ENCODE measurements at places on chromosomes 2 and 18. TPM values are rescaled to one million over a fixed set of nuclear protein-coding genes. Genes with fewer than 3 reads are reported as not detected.

TTN gene
- polyA plus RNA-seq = 0.08 TPM

CDCA7 gene
- polyA plus RNA-seq = 19.1 TPM

FEV gene
- polyA plus RNA-seq = 1.2 TPM

GRCh38 chr2:149894226-149894625, 306.7 kb upstream of the MMADHC start:
- H3K4me1 ChIP-seq = no peaks in the 10 kb centered on the region
- H3K27ac ChIP-seq = no peak overlapping the region
- H3K36me3 ChIP-seq = no peaks in the 10 kb centered on the region
- no peaks in the 10 kb centered on the region for H3K27me3 ChIP-seq
- H3K4me3 ChIP-seq = no peak overlapping the region

- H3K4me3 ChIP-seq = no peak overlapping the region
- H3K27ac ChIP-seq = no peak overlapping the region
- DNase-seq = no peak
- no peaks in the 10 kb centered on the region for H3K27me3 ChIP-seq
- 0 out of 2 replicates have a peak, but pooled peaks cover 13% of the 10 kb centered on the region for H3K4me1 ChIP-seq
These were observed 122.8 kb upstream of the COL5A2 start for GRCh38 chr2:189302274-189302948.

DNA sequence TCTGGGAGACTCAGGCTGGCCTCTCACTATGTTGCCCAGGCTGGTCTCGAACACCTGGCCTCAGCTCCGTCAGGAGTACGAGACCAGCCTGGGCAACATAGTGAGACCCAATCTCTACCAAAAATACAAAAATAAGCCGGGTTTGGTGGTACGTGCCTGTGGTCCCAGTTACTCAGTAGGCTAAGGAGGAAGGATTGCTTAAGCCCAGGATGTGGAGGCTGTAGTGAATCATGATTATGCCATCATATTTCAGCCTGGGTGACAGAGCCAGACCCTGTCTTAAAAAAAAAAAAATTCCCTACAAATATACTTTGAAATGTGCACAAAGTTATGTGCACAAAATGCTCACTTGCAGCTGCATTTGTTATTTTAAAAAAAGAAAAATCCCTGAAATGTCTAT, 26.3 kb upstream of the AGAP1 start:
- peaks cover under 1% of the 10 kb centered on the region for H3K27me3 ChIP-seq
- no peak for DNase-seq
- H3K4me1 ChIP-seq = peaks cover 7% of the 10 kb centered on the region
- no peak overlapping the region for H3K27ac ChIP-seq

DNA sequence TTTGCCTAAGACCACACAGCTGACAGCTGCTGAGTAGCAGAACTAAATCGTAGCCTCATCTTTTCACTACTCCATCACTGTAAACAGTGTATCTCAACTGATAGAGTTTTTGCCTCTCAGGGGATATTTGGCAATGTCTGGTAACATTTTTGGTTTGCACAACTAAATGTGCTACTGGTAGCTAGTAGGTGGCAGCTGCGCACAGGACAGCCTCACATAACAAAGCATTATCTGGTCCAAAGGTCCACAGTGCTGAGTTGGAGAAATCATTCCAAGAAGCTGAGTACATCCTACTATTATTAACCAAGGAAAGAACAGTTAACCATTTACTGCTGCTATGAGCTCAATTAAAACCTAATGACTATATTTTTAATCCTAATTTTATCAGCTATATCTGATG, 6.1 kb upstream of the CCDC102B start:
- peaks cover 2% of the 10 kb centered on the region for H3K4me1 ChIP-seq
- no peak overlapping the region for H3K4me3 ChIP-seq
- H3K27me3 ChIP-seq = no peaks in the 10 kb centered on the region
- DNase-seq = no peak
- no peak overlapping the region for H3K27ac ChIP-seq

DNA sequence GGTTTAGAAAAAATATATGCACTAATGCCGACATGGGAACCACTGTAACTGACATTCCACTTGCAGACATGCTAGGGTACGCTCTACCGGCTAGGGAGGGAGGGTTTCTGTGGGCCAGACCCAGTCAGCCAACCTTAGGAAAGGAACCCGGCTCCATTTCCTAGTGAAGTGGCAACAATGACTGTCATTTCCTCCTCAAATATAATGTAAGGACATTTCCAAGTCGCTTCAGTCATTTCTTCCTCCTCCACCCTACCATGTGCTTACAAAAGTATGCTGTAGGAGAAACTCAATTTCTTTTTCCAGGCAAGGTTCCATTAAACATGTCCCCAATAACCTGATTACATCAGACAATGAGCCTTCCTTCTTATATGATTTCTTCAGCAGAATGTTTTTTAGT, 64.3 kb upstream of the PSMD14 start:
- no peaks in the 10 kb centered on the region for H3K36me3 ChIP-seq
- DNase-seq = no peak
- H3K4me1 ChIP-seq = no peaks in the 10 kb centered on the region
- H3K27me3 ChIP-seq = 0 out of 2 replicates have a peak, but pooled peaks cover 4% of the 10 kb centered on the region
- H3K27ac ChIP-seq = no peak overlapping the region

DNA sequence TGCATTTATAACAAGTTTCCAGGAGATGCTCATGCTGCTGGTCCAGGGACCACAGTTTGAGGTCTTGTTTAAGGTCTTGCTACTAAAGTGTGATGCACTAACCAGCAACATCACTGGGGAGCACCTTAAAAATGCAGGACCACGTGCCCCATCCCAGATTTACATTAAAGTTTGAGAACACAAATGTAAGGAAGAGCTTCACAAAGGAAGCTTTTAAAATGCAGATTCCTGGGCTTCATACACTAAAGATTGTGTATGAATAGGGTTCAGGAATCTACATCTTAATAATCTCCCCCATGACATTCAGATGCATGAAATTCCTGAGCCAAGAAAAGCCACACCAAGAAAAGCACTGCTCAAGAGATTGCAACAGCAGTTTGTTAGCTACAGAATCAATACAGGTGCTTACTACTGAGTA, 235.3 kb upstream of the TANK start:
- no peaks in the 10 kb centered on the region for H3K27me3 ChIP-seq
- H3K36me3 ChIP-seq = no peaks in the 10 kb centered on the region
- H3K4me3 ChIP-seq = no peak overlapping the region

APLF gene
- 1.1 TPM for polyA plus RNA-seq

- H3K36me3 ChIP-seq = no peaks in the 10 kb centered on the region
- peaks cover 8% of the 10 kb centered on the region for H3K4me1 ChIP-seq
- DNase-seq = no peak
- H3K27me3 ChIP-seq = no peaks in the 10 kb centered on the region
- H3K27ac ChIP-seq = no peak overlapping the region
- no peak overlapping the region for H3K4me3 ChIP-seq
These were observed 80.1 kb downstream of the FIGN start for GRCh38 chr2:163655667-163656066.

- H3K36me3 ChIP-seq = no peaks in the 10 kb centered on the region
- H3K4me3 ChIP-seq = no peak overlapping the region
- no peaks in the 10 kb centered on the region for H3K27me3 ChIP-seq
- H3K27ac ChIP-seq = no peak overlapping the region
These were observed 15.3 kb downstream of the GAREM1 start for GRCh38 chr18:32455361-32455760.

- H3K27ac ChIP-seq = no peak overlapping the region
- no peaks in the 10 kb centered on the region for H3K36me3 ChIP-seq
- no peak for DNase-seq
- H3K4me1 ChIP-seq = no peaks in the 10 kb centered on the region
- no peak overlapping the region for H3K4me3 ChIP-seq
These were observed 73.3 kb downstream of the NAB1 start for GRCh38 chr2:190722061-190722759.

DNA sequence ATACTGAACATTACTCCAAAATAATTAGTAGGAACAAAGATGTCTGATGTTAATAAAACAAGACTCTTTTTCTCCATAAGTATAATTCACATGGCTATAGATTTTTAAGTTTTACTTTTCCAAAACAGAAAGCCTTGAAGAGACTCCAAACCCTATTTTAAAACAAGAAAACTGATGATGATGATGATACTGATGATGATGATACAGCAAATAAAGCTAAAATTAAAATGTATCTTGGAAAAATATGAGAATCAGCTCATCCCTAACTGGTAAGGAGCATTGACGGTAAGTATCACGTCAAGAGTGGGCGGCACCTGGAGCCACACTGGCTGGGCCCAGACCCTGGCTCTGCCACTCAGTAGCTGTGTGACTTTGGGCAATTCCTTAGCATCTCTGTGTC, 39.6 kb downstream of the ID2 start:
- H3K27me3 ChIP-seq = no peaks in the 10 kb centered on the region
- no peak for DNase-seq
- H3K36me3 ChIP-seq = no peaks in the 10 kb centered on the region
- H3K4me3 ChIP-seq = no peak overlapping the region
- H3K4me1 ChIP-seq = no peaks in the 10 kb centered on the region

HNMT gene
- 1.8 TPM for polyA plus RNA-seq

GRCh38 chr2:234794866-234795265, 157.0 kb upstream of the SH3BP4 start:
- no peak for DNase-seq
- H3K4me1 ChIP-seq = no peaks in the 10 kb centered on the region
- no peaks in the 10 kb centered on the region for H3K36me3 ChIP-seq
- H3K4me3 ChIP-seq = no peak overlapping the region

DNA sequence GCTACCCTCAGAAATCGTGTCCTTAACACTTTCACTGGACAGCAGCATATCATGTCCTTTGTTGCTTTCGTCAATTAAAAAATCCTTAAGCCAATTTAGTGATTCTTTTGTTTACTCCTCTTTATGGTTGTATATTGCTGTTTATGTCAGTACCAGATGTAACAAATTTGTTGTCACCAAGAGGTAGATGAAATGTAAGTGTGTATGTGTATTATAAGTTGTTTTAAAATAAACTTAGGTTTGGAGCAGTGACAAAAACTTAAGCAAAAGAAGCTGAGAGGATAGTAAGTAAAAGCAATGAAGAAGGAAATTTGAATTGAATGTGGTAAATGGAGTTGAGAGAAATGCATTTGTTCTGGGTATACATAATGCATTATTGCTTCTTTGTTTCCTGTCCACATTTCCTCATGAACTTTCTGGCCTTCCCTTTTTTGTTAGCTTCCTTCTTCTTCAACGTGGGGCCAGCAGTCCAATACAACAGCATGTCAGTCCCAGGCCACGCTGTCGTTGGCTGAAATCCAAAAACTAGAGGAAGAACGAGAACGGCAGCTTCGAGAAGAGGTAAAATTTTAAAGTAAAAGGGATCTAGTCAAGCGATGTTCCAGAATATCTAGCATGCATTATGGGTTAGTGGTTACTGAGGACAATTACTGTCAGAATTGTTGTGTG, 30.5 kb upstream of the SNORC start:
- no peak overlapping the region for H3K27ac ChIP-seq
- no peak for DNase-seq
- peaks cover 47% of the 10 kb centered on the region for H3K36me3 ChIP-seq
- H3K27me3 ChIP-seq = no peaks in the 10 kb centered on the region
- H3K4me3 ChIP-seq = no peak overlapping the region

- H3K27me3 ChIP-seq = no peaks in the 10 kb centered on the region
- H3K4me3 ChIP-seq = no peak overlapping the region
- no peak for DNase-seq
These were observed 34.7 kb downstream of the ST6GAL2 start for GRCh38 chr2:106851087-106851874.

PTPRN gene
- 9.5 TPM for polyA plus RNA-seq

ACMSD gene
- polyA plus RNA-seq = not detected

EFHD1 gene
- polyA plus RNA-seq = 0.05 TPM

GRCh38 chr2:186617148-186617547, 27.3 kb downstream of the ITGAV start:
- peaks cover 52% of the 10 kb centered on the region for H3K36me3 ChIP-seq
- no peak for DNase-seq
- H3K4me1 ChIP-seq = peaks cover 12% of the 10 kb centered on the region
- no peak overlapping the region for H3K4me3 ChIP-seq
- H3K27me3 ChIP-seq = no peaks in the 10 kb centered on the region
- no peak overlapping the region for H3K27ac ChIP-seq

TUBA3E gene
- not detected for polyA plus RNA-seq

DNA sequence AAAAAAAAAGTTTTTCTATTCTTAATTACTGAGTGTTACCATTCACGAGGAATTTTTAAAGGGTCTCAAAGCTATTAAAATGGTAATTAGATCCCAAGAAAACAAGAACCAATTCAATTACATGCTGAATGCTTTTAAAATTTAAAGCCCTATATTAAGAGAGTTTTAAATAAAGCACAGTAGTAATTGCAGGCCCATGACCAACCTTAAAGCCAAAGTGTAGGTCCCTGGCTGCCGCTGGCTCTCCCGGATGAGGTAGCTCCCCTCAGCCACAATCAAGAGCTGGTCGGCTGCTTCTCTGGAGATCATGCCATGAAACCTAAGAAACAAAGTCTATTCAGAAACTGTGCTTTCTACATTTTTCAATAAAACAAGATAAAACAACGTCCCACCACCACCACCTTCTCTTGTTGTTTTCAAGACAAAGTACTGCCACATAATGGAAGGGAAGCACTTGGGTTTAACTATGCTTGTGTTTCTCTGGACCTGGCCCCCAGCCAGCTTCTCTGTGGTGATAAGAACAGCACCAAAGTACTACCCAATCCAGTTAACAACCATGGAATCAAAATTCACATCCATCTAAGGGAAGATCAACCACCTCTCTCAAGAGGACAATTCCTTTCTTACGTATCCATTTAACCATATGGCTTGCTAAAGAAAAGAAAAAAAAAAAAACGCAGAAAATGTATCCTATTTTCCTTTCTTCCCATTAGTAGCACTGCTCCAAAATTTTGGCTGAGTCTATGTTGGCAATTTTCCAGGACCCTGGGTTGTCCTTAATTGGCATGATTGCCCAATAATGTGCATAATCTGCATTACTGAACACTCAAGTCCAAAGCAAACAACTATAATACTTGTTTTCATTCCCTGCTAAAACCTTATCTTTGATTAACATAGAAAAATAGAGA, 90.1 kb downstream of the CHN1 start:
- no peak overlapping the region for H3K27ac ChIP-seq
- peak; percentile 31 for DNase-seq
- H3K4me1 ChIP-seq = no peaks in the 10 kb centered on the region
- H3K27me3 ChIP-seq = no peaks in the 10 kb centered on the region

- H3K27me3 ChIP-seq = no peaks in the 10 kb centered on the region
- H3K27ac ChIP-seq = peak overlapping the region; percentile 100
- H3K4me1 ChIP-seq = peaks cover 12% of the 10 kb centered on the region
- H3K36me3 ChIP-seq = no peaks in the 10 kb centered on the region
- H3K4me3 ChIP-seq = no peak overlapping the region
- no peak for DNase-seq
These were observed 132.1 kb downstream of the COL6A3 start for GRCh38 chr2:237281836-237282306.

DNA sequence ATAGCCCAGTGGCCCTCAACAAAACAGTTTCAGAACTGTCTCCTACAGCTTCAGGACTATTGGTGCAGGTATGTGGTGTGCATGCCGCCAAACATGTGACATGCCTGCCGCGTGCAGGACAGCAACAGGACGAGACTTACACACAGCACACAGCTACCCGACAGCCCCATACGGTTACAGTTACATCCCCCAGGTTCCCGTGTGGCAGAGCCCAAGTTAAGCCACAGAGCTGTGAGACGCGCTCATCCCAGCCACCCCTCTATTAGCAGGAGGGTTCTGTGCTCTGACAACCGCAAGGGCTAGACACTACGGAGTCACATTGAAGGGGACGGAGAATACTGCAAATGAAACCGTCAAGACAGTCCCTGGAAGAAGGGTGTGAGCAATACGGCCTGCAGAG, 16.4 kb upstream of the TUBB6 start:
- H3K36me3 ChIP-seq = no peaks in the 10 kb centered on the region
- H3K4me1 ChIP-seq = peaks cover 15% of the 10 kb centered on the region
- H3K27ac ChIP-seq = no peak overlapping the region

All from SK-N-SH (cell line).